RWPE2 (cell line): ENCODE measurements at places on chromosomes 5 and 9.

DNA sequence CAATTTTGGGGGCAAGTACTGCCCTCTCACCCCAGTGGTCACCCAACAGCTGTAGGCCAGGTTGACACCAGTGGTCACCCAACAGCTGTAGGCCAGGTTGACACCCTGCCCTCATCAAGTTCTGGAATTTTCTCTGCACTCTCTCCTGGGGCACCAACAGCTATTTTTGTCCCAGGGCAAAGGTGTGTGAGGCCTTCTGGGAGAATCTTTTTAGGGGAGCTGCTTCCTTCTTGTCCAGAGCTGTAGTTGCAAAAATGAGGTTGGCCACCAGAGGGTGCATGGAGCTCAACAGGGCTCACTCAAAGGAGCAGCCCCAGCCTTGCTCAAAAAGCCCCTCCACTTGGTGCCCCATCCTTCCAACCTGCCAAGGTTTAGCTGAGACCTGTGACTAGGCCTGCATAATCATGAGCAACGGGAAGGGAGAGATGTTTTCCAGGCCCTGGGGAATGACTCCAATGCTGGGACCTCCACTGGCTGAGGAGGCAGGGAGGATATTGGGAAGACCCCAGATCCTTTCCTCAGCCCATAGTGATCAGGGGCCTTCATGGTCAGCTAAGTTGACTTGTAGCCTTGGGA, 10.6 kb upstream of the P4HA2 start:
- no peaks in the 10 kb centered on the region for H3K36me3 ChIP-seq
- H3K4me1 ChIP-seq = no peaks in the 10 kb centered on the region
- H3K4me3 ChIP-seq = no peak overlapping the region
- H3K27ac ChIP-seq = no peak overlapping the region

DNA sequence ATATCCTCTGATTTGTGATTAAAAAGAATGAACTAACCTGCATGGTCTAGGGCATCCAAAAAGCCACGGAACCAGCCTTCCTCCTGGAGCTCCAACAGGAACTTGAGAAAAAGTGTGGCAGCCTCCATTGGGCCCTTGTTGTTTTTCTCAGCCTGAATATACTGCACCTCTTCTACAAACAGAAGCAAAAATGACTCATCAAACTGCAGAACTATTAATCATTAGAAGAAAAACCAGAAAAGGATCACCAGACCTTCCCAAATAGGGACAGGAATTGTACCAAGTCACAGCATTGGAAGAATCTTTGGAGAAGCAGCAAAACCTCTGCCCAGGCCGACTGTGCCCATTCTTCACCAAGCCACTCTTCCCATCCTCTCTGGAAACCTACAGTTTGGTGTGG, 25.2 kb downstream of the RIGI start:
- no peaks in the 10 kb centered on the region for H3K27me3 ChIP-seq
- DNase-seq = no peak

GRCh38 chr9:16870596-16871335, at the start of gene BNC2:
Gene BNC2, minus strand, starts transcription at chr9:16870670. Its CDS starts 22 bp downstream, at chr9:16870648.
- no peak for DNase-seq
- H3K4me1 ChIP-seq = peaks cover 9% of the 10 kb centered on the region
- H3K27ac ChIP-seq = no peak within 1 kb of the TSS
- H3K27me3 ChIP-seq = peaks cover 19% of the 10 kb centered on the region

- peaks cover 10% of the 10 kb centered on the region; the same call in 1 of the 2 replicates for H3K36me3 ChIP-seq
- DNase-seq = no peak
- H3K4me3 ChIP-seq = no peak overlapping the region
- H3K27me3 ChIP-seq = no peaks in the 10 kb centered on the region
- H3K4me1 ChIP-seq = no peaks in the 10 kb centered on the region
- no peak overlapping the region for H3K27ac ChIP-seq
Measured at GRCh38 chr5:139415869-139416268, 12.0 kb upstream of the SPATA24 start.

DNA sequence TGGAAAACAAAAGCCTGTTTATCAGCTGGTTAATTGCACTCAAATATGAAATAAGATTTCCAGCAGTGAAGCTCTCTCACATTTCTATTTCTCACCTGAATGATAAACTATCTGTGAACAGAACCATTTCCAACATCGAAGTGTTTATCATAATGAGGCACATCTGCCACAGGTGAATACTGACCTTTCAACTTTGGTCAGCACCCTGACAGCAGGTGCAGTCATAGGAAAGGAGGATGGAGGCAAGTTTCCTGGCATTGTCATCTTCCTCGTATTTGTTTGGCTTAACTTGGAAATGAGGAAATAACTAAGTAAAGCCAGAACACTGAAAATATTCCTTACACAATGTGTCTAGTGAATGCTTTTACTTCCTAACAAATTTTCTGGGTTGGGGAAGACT, 716.4 kb downstream of the NR2F1-AS1 start:
- H3K36me3 ChIP-seq = no peaks in the 10 kb centered on the region
- no peak overlapping the region for H3K4me3 ChIP-seq
- no peaks in the 10 kb centered on the region for H3K27me3 ChIP-seq
